ENCODE measurements at places on chromosomes 2 and 18. TPM values are rescaled to one million over a fixed set of nuclear protein-coding genes. Genes with fewer than 3 reads are reported as not detected.

- no peak overlapping the region for H3K27ac ChIP-seq
- peaks cover 100% of the 10 kb centered on the region for H3K27me3 ChIP-seq
- H3K4me1 ChIP-seq = no peaks in the 10 kb centered on the region
Measured at GRCh38 chr2:10918661-10919409, 7.1 kb downstream of the KCNF1 start.

DNA sequence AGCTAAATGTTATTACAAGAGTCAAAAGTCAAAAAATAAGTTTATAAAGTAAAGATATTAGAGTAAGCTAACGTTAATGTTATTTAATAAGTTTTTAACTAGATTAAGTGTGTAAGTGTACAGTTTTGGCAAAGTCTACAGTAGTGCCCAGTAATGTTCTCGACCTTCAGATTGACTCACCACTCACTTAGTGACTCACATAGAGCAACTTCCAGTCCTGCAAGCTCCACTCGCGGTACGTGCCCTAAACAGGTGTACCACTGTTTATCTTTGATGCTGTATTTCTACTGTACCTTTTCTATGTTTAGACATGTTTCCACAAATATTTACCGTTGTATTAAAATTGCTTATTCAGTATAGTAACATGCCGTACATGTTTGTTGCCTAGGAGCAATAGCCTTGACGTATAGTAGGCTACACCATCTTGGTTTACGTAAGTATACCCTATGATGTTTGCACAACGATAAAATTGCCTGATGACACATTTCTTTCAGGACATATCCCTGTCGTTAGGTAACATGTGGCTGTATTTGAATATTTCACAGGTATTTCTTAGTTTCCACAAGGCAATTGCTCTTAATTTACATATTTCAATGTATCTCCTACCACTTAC lies 1641.9 kb upstream of the PIK3C3 start:
- no peak for DNase-seq
- no peaks in the 10 kb centered on the region for H3K36me3 ChIP-seq
- H3K27ac ChIP-seq = no peak overlapping the region
- no peak overlapping the region for H3K4me3 ChIP-seq
- no peaks in the 10 kb centered on the region for H3K27me3 ChIP-seq

GRCh38 chr2:59538398-59538911 lies 1015.0 kb downstream of the BCL11A start:
- H3K36me3 ChIP-seq = no peaks in the 10 kb centered on the region
- no peaks in the 10 kb centered on the region for H3K27me3 ChIP-seq
- H3K4me1 ChIP-seq = no peaks in the 10 kb centered on the region

CYP27C1 gene
- total RNA-seq = not detected

- no peak overlapping the region for H3K4me3 ChIP-seq
- no peaks in the 10 kb centered on the region for H3K36me3 ChIP-seq
- peaks cover 7% of the 10 kb centered on the region for H3K4me1 ChIP-seq
- no peaks in the 10 kb centered on the region for H3K27me3 ChIP-seq
Measured at GRCh38 chr2:120957905-120958304, 222.2 kb downstream of the GLI2 start.

- H3K27me3 ChIP-seq = peaks cover 30% of the 10 kb centered on the region
- peaks cover 54% of the 10 kb centered on the region for H3K36me3 ChIP-seq
- peaks cover 13% of the 10 kb centered on the region for H3K4me1 ChIP-seq
Measured at GRCh38 chr2:241218131-241219029, 29.9 kb downstream of the ANO7 start.

- H3K4me1 ChIP-seq = peaks cover 49% of the 10 kb centered on the region
- no peak overlapping the region for H3K4me3 ChIP-seq
- no peak overlapping the region for H3K27ac ChIP-seq
Measured at GRCh38 chr18:35603008-35603407, 21.5 kb downstream of the GALNT1 start.

DNA sequence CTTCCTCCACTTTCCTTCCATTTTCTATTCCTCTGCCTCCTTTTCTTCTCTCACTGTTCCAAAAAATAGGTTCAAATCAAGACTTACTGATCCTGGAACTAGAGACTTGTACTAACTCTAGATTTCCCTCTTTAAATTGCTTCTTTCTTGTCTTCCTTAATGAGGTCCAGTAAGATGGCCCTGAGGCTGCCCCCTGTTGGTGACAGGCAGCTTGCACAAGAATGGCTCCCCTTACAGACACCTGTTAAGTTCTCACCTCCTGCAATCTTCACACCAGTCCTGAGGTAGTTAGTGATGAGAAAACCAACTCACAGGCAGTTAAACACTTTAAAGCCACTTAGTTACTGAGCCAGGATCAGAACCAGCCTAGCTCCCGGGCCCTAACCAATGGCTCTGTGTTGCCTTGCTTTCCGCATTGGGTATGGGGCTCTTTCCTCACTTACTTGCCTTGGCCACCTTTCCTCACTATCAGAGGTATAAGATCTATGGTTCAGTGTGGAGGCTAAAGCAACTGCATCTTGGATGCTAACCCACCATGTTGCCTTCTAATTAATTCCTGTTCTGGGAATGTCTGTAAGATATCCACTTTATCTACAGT lies 130.6 kb downstream of the AKAIN1 start:
- no peaks in the 10 kb centered on the region for H3K36me3 ChIP-seq
- H3K4me3 ChIP-seq = no peak overlapping the region
- H3K27me3 ChIP-seq = peaks cover 46% of the 10 kb centered on the region
- no peaks in the 10 kb centered on the region for H3K4me1 ChIP-seq
- peak; percentile 22 for DNase-seq
- no peak overlapping the region for H3K27ac ChIP-seq

DNA sequence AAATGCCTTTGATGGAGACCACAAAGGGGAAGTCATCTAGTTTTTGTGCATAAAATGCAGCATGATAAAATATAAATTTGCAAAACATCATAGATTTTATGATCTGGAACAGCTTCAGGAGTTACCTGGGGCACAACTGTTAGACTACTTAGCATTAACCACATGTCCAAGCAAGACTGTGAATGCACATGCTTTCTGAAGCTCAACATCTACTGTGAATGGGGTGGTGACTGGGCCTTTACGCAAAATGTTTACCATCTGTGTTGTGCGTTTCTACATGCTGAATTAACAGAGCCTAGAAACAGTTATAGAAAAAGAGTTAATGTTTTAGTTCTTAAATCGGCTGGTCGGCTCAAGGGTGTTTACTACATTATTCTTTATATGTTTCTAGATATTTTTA lies 45.5 kb downstream of the KCTD1 start:
- H3K4me1 ChIP-seq = peaks cover 23% of the 10 kb centered on the region
- H3K27ac ChIP-seq = no peak overlapping the region
- peaks cover 17% of the 10 kb centered on the region for H3K36me3 ChIP-seq
- H3K27me3 ChIP-seq = no peaks in the 10 kb centered on the region
- no peak overlapping the region for H3K4me3 ChIP-seq

GRCh38 chr18:35470435-35470834 lies 27.3 kb downstream of the INO80C start:
- DNase-seq = no peak
- H3K27me3 ChIP-seq = no peaks in the 10 kb centered on the region
- H3K4me1 ChIP-seq = peaks cover 22% of the 10 kb centered on the region
- no peak overlapping the region for H3K27ac ChIP-seq
- no peak overlapping the region for H3K4me3 ChIP-seq

ADAM23 gene
- total RNA-seq = 6.1 TPM

GRCh38 chr2:64695721-64696261 lies 42.1 kb upstream of the SERTAD2 start:
- H3K4me1 ChIP-seq = peaks cover 41% of the 10 kb centered on the region
- H3K36me3 ChIP-seq = no peaks in the 10 kb centered on the region
- no peaks in the 10 kb centered on the region for H3K27me3 ChIP-seq

- no peak overlapping the region for H3K4me3 ChIP-seq
- H3K27me3 ChIP-seq = no peaks in the 10 kb centered on the region
- DNase-seq = no peak
- no peak overlapping the region for H3K27ac ChIP-seq
- H3K36me3 ChIP-seq = peaks cover 17% of the 10 kb centered on the region
Measured at GRCh38 chr18:12679183-12679786, 21.4 kb upstream of the SPIRE1 start.

GRCh38 chr18:55302167-55302833 lies 285.7 kb downstream of the TCF4 start:
- no peaks in the 10 kb centered on the region for H3K36me3 ChIP-seq
- no peak overlapping the region for H3K4me3 ChIP-seq
- no peaks in the 10 kb centered on the region for H3K27me3 ChIP-seq

DNA sequence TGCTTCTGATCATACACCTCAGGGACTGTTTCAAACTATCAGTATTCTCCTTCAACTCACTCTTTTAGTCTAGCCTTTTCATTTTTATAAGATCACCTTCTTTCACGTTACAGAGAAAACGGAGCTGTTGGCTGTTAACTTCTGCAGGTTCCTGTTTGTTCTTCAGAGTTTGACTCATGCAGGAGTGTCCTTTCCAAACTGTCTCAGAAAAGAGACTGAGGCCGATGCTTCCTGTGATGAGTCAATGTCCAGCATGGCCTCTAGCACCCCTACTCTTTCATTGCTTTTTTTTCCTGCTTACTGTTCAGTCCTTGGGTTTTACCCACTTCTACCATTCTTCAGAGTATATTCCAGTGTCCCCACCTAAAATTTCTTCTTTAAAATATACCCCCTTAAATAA lies 240.8 kb upstream of the RGPD4 start:
- no peaks in the 10 kb centered on the region for H3K36me3 ChIP-seq
- H3K4me3 ChIP-seq = no peak overlapping the region
- H3K27ac ChIP-seq = no peak overlapping the region
- no peaks in the 10 kb centered on the region for H3K27me3 ChIP-seq
- DNase-seq = no peak
- no peaks in the 10 kb centered on the region for H3K4me1 ChIP-seq

PPP1R1C gene
- 2.7 TPM for total RNA-seq
